Stimulated activated CD8-positive, alpha-beta memory T cell treated with anti-CD3 and anti-CD28 coated beads, Interleukin-7, amount 100 ng/mL, for 48 hours (primary cell): ENCODE measurements at places on chromosomes 3 and 15.

- DNase-seq = no peak
These were observed 58.9 kb upstream of the EPHA6 start for GRCh38 chr3:96755519-96755918.

DNA sequence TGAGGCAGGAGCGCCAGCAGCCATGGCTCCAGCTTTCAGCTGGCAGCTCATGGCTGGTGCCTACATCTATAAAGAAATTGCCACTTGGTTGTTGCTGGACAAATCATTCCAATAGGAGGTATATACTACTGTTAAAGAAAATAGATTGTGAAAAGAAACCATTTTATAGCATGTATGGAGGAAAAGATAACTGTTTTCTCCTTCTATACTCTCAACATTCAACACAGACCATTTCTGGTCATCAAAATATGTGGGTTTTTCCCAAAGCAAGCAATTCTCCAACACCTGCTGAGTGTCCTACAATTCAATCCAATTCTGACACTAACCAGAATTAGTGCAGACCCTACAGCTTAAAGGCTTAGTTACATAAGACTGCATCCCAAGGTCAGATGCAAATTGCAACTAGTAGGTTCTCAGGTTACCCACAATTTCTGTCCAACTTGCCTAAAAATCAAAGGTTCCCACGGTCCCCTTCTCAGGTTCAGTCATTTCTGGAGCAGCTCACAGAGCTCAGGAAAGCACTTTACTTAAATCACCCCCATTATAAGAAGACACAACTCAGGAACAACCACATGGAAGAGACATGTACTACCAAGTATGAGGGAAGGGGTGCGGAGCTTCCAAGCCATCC is 42.4 kb upstream of the STRIT1 start:
- no peak for DNase-seq

GRCh38 chr15:65762914-65763787 is 28.9 kb downstream of the DENND4A start:
- no peak for DNase-seq

DNA sequence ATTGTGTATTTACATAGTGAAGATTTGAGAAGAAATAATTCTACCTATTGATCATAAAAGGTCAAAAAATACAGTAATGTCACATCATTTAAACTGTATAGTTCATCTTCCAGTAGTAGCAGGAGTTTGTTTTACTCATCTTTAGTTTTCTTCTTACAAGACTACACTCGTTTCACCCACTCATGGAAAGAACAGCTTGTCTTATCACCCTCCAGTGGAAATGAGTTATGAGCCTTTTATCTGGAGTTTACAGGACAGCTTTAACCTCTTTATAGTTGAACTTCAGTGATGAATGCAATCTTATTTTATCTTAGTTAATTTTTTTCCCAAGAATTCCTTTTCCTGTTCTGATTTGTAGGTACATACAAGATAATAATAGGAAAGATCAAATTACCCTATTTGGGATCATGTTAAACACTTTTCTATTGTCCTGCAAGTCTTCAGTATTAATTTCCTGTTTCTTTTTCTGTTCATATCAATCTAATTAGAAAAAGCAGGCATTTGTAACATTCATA is 36.8 kb downstream of the RBMS3 start:
- no peak for DNase-seq

DNA sequence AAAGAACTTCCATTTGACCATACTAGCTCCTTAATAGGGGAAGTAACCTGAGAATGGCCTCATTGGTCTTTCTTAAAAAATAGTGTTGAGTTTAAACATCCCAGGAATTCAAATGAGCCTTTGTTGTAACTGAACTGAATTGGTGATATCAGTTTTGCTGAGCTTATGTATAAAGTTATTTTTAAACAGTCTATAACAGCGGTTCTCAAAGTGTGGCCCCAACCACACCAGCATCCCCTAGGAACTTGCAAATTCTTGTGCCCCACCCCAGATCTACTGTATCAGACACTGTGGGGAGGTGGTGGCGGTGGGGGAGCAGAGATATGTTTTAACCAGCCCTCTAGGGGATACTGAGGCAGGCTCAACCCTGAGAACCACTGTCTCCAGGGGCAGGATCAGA is 57.0 kb downstream of the LMCD1 start:
- no peak for DNase-seq

DNA sequence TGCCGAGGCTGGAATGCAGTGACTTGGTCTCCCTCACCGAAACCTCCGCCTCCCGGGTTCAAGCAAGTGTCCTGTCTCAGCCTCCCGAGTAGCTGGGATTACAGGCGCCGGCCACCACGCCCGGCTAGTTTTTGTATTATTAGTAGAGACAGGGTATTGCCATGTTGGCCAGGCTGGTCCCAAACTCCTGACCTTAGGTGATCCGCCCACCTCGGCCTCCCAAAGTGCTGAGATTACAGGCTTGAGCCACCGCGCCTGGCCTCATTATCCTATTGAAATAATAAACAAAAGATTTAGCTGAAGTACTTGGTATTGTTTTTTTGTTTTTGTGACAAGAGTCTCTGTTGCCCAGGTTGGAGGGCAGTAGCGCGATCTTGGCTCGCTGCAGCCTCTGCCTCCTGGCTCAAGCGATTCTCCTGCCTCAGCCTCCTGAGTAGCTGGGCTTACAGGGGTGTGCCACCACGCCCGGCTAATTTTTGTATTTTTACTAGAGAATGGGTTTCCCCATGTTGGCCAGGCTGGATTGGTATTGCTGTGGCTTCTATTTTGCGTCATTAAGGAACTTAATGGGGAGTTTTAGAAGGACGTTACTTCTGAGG is 1.5 kb downstream of the RPL35A start:
- no peak for DNase-seq

- DNase-seq = no peak
These were observed 255.6 kb downstream of the ZNF621 start for GRCh38 chr3:40780291-40780924.

GRCh38 chr3:134655706-134656105 is 4.9 kb upstream of the KY start:
- DNase-seq = no peak

DNA sequence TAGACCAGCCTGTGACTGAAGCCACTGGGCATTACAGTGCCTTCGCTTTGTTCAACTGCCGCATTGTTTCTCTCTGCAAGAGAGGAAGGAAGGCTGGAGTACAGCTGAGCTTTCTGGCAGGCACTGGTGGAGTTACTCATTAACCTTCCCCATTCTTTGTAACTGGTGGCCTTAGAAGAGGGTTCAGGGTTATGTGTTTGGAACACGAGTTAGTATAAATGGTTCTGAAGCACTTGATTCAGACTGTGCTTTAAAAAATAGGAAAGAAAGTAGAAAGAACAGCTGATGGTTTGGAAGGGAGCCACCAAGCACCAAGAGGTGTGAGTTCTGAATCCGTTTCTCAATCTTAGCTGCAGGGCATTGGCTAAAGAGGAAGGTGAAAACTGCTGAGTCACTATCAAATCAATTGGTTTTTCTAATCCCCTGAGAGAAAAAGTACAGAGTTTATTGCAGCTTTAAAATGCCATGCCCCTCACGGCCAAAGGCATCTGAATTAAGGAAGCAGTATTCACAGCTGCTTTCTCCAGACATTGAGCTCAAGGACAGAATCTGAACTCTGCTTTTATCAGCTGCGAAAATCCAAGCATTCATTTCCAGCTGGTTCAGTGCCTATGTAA is 3.6 kb downstream of the HGD start:
- DNase-seq = no peak

DNA sequence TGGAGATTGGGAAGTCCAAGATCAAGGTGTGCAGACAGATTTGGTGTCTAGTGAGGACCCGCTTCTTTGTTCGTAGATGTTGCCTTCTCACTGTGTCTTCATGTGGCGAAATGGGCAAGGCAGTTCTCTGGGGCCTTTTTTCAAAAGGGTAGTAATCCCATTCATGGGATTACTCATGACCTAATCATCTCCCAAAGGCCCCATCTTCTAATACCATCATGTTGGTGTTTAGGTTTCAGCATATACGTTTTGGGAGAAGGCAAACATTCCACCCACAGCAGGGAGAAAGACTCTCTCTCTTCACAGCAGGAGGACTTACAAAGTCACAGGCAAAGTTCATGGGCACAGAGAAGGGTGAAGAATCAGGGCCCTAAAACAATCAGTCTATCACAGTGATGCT is 252.1 kb downstream of the RPLP1 start:
- DNase-seq = no peak

GRCh38 chr3:48897460-48898376 is 964 bp downstream of the SLC25A20 start:
- DNase-seq = no peak

DNA sequence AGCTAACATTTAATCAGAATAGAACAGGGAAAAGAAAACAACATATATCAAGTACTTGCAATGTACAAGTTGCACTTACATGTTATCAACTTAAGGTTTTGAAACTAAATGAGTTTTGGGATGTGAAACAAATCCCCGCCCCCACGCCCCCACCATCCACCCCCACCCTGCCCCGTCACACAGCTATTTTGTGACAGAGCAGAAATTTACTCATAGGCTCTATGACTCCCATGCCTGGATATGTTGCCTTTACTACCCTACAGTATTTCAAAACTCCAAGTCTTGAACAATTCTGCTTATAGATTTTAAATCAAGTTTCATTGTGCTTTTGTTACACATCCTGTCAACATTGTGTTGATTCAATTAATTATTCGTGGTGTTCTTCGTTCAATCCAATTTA is 18.1 kb upstream of the IL1RAP start:
- no peak for DNase-seq

DNA sequence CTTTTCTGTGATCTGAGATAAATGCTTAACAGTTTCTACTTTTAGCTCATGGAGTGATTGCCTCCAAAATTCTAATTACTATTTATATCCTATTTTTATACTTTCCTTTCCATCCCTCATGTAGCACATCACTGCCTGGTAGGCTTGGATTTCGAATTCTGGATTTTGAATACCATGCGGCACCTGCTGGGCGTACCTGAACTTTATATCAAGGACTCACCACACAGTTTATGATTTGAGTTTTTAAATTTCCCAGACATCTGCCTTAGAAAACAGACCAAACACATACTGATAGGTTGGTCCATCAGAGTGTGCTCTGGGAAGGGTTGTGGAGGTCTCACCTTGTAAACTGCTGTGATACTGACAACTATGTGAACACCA is 6.4 kb downstream of the TRAK1 start:
- no peak for DNase-seq

DNA sequence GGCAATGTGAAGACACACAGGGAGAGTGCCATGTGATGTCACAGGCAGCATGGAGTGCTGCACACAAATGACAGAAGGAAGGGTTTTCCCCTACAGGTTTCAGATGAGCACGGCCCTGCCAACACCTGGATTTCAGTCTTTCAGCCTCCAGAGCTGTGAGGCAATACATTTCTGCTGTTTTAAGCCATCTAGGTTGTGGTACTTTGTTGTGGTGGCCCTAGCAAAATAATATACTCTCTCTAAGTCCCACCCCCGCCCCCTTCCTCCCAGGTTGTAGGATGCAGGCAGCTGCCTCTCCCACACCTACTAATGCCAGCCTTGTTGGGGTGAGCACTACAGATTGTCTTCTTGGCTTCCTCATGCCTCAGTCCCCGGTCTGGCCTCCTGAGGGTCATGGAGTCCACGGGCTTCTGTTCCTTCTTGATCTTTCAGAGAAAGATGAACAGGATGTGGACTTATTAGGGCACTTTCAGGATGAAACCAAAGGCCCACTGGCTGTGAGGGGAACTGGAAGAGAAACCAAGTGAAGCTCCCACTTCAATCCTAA is 180.0 kb downstream of the CD47 start:
- no peak for DNase-seq

- no peak for DNase-seq
These were observed 294.8 kb downstream of the NR2F2 start for GRCh38 chr15:96625256-96625655.

GRCh38 chr3:126070146-126070545 is 13.8 kb downstream of the SLC41A3 start:
- DNase-seq = no peak

GRCh38 chr15:83846847-83847246 is 192.9 kb downstream of the ADAMTSL3 start:
- DNase-seq = no peak

DNA sequence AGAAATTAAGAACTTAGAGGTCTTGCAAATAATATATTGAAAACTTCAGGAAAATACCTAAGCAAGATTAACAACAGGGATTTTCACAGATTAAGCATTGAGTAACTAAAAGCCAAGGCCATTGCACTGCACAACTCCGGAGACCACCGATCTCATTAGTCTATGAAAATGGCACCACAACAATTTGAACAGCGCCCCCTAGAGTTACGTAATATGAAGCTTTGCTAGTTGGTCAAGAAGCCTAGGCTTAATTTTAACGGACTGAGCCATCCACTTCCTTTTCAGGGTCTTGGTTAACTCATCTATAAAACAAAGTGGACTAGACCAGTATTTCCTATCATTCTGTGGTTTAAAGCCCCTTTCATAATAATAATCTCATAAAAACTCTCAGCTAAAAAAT is 24.8 kb downstream of the TMEM212 start:
- no peak for DNase-seq

DNA sequence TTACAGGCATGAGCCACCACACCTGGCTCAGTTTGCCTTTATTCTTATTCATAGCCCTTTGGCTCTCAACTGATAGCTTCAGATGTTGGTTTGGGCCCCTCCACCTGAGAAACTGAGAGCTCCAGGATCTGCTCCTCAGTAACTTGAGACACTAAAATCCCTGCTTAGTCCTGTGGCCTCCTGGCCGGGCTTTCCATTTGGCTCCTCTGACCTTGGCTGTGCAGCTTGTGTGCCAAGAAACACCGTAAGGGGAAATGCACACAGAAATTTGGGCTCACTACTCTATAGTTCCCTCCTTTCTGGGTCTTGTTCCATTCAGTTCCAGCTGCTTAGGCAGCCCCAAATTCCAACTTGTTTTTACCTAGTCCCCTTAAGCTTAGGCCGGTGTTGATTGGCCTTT is 24.9 kb downstream of the NIPA2 start:
- DNase-seq = no peak

DNA sequence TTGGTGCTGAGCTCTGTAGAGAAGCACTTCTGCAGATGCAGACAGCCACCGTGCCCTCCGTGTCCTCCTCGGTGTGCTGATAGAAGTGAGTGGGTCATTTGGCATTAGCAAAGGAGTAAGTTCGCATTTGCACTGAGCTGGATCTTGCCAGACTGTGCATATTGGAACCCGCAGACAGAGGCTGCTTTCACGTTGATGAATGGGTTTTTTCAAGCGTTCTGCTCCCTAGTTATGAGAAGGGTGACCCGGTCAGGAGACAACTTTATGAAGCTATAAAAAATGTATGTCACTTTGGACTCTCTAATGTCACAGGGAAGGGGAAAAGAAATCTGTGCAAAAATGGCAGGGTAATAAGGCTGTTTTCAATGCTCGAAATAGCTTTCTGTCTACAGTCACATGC is 739.4 kb downstream of the MCTP2 start:
- no peak for DNase-seq

GRCh38 chr3:25536521-25537391 is 108.7 kb downstream of the RARB start:
- DNase-seq = no peak

GRCh38 chr3:131711114-131711768 is 208.5 kb upstream of the MRPL3 start:
- no peak for DNase-seq
